ENCODE measurements at places on chromosomes 11 and 22.

- DNase-seq, result no peak
Measured at GRCh38 chr11:23995891-23996290, 501.0 kb upstream of the LUZP2 start.

DNA sequence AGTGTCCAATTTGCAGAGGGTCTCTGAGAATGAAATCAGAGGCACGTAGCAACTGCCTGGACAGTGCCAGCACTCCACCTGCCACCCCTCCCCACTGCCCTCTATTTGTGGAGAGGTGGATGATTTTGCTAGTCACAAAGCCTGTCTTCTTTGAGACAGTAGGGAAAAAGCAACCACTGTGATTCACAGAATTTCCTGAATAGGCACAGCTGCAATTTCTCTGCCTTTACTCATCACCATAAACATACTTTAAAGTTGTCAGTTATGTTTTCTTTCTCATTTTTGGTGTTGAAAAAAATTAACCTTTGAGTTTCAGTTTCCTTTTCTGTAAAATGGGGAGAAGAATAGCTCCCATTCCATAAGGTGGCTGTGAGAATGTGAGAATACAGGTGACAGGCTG lies 134.3 kb downstream of the TEAD1 start:
- DNase-seq, result no peak

DNA sequence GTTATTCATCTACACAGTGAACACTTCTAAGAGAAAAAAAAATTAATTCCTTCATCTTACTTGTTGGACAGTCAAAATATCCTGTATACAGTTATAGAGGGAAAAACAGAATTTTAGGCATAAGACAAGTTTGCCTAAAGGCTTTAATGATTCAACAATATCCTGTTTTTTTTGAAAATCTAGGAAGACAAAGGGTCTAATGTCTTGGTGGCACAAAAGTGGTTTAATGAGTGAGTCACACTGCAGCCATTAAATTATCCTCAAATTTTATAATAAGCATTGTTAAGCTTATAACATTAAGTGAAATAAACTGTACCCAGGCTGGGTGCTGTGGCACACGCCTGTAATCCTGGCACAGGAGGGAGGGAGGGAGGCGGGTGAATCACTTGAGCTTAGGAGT lies 72.9 kb downstream of the GAB2 start:
- DNase-seq, result no peak

GRCh38 chr22:31248965-31249958 lies 37.2 kb downstream of the LIMK2 start:
- no peak for DNase-seq

GRCh38 chr11:2584812-2585565 lies 114.8 kb downstream of the KCNQ1OT1 start:
- DNase-seq, result no peak

GRCh38 chr22:45684169-45684568 lies 12.5 kb downstream of the ATXN10 start:
- DNase-seq, result no peak

DNA sequence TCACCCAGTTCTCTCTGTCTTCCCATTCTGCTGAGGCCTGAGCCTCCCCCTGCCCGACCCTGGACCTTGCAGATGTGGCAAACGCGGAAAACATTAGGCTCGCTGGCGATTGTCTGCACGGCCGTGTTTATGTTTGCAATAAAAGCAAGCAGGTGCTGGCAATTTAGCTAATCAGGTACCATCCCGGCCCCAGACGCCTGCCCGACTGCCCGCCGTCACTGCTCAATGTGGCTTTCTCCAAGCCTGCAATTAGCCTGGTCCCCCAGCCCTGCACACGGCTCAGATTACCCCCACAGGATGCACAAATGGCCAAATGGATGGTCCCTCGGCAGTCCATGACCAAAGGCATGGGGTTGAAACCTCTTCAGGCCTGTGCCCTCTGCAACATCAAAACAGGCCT lies 259.7 kb downstream of the MN1 start:
- DNase-seq, result no peak

- no peak for DNase-seq
Measured at GRCh38 chr11:78832226-78832947, 257.7 kb upstream of the NARS2 start.

DNA sequence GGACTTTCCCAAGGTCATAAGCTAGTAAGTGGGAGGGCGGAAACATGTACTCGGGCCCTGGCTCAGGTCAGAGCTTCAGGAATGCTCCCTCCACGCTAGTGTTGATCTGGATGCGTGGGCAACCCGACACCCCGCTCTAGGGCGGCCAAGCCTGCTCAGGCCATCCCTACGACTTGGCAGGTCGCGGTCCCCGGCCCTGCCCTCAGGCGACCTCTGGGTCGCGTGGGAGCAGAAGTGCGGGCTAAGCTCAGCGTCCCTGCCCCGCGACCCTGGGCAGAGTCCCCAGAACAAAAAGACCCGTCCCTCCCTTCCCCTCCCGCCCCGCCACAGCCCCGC lies 781 bp upstream of the TEF start:
- DNase-seq, result no peak

GRCh38 chr11:9071692-9072091 lies 19.7 kb downstream of the SCUBE2 start:
- no peak for DNase-seq

DNA sequence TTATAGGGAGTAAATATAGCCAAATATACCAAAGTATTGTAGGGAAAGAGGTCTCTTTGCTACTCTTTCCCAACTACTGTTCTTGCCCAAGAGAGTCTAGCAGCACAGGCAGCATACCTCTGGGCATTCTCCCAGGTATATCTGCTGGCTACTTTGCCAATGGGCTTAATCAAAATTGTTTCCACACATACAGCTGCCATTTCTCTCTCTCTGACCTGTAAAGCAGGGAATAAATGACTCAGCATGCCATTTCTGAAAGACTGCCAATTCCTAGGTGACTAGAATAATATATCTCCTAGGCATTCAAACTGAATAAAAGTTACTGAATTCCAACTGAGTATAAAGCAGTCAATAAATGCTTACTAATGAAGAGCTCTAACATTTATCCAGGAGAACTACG lies 44.6 kb downstream of the RDX start:
- no peak for DNase-seq

GRCh38 chr11:126034039-126034932 lies 28.4 kb downstream of the CDON start:
- no peak for DNase-seq

All from iPS DF 19.7 (cell line).